ENCODE measurements at places on chromosomes 2 and 18. TPM values are rescaled to one million over a fixed set of nuclear protein-coding genes. Genes with fewer than 3 reads are reported as not detected.

Gene CD302
- 0.73 TPM for total RNA-seq

Gene APLF
- total RNA-seq = 3.7 TPM

Gene DIPK1C
- total RNA-seq = not detected

Gene BUB1
- 118 TPM for total RNA-seq

Gene PPIG
- 61.7 TPM for total RNA-seq

Gene UGT1A4
- total RNA-seq = not detected

Gene CRYBA2
- total RNA-seq = not detected

Gene LOXL3
- total RNA-seq = 0.15 TPM

Gene MDH1B
- total RNA-seq = 0.40 TPM

Gene TMEM131
- total RNA-seq = 39.7 TPM

Gene AQP12B
- not detected for total RNA-seq

Gene RNF152
- total RNA-seq = 0.17 TPM

Gene DOK6
- total RNA-seq = not detected

Gene SF3B6
- 88.5 TPM for total RNA-seq

Gene GPR35
- total RNA-seq = 4.1 TPM

Gene ACTG2
- not detected for total RNA-seq

Gene POTEJ
- not detected for total RNA-seq

Gene ZFP36L2
- 210 TPM for total RNA-seq

Gene RTN4
- 77.1 TPM for total RNA-seq

Gene ACADL
- total RNA-seq = not detected

Gene MC4R
- total RNA-seq = not detected

Gene ZNF532
- 2.7 TPM for total RNA-seq

Gene EMX1
- total RNA-seq = not detected

Gene IGFBP2
- total RNA-seq = 10.9 TPM

Gene CXCR4
- 169 TPM for total RNA-seq

Gene ERBB4
- not detected for total RNA-seq

Gene GKN2
- total RNA-seq = not detected

Gene MATN3
- total RNA-seq = not detected

Gene FEV
- not detected for total RNA-seq

Gene TRIM43
- total RNA-seq = not detected

Gene ST6GAL2
- total RNA-seq = not detected

Gene RAD51AP2
- total RNA-seq = not detected

Gene ASB18
- not detected for total RNA-seq

Gene KLHL30
- total RNA-seq = not detected

Gene PTRHD1
- total RNA-seq = 31.8 TPM

All from activated CD4-positive, alpha-beta T cell treated with anti-CD3 and anti-CD28 coated beads, Interleukin-2, amount 10 ng/mL, durations not matched to agents 7 days and 5 days (primary cell).